ENCODE measurements at places on chromosomes 12 and 14.
A peak's percentile ranks its signal among the peaks of the same experiment; 100 is the strongest.

GRCh38 chr12:4119157-4119761 lies 154.3 kb upstream of the CCND2 start:
- DNase-seq, result no peak

DNA sequence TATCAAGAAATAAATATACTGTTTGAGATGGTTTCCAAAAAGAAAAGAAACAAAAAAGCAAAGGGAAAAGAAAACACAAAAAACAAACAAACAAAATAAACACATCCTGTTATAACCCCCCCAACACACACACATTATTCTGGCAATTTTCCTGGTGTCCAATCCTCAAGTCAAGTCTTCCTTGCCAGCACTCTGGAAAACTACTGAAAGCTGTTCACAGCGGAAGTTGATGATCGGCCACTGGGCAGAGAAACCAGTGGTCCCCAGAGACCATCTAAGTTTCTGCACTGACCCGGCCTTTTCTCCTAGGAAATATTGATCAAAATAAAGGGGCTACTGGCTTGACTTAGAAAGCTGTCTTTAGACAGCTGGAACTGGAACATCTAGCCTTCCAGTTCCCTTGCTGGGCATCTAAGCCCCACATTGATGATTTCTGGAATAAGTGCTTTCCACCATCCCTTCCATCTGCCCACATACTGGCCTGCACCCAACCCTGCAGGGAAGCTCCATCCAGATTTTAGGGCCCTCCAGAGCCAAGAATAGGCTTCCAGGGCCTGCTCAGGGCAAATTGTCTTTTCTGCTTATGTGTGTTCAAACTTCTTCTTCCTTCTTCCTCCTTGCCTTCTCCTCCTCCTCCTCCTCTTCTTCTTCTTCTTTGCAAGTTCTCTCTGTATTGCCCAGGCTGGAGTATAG lies 11.6 kb upstream of the PPP1CC start:
- DNase-seq, result peak; percentile 87

GRCh38 chr12:124620606-124621295 lies 53.3 kb upstream of the NCOR2 start:
- no peak for DNase-seq

DNA sequence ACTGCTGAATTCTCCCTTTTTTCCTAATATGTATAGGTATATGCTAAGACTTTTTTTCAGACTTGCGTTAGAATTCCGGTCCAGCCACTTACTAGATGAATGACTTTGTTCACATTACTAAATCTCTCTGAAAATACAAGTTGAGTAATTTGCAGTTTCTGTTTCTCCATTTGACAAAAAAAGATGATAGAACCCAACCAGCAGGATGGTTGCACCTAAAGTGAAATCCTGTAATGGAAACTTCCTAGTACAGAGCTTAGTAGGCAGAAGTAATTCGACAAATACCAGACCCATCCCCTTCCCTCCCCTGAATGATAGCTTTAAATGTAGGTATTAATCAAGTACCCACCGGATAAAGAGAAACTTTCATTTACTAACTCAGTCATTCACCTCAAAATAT lies 113.6 kb upstream of the RAP1B start:
- DNase-seq, result no peak

DNA sequence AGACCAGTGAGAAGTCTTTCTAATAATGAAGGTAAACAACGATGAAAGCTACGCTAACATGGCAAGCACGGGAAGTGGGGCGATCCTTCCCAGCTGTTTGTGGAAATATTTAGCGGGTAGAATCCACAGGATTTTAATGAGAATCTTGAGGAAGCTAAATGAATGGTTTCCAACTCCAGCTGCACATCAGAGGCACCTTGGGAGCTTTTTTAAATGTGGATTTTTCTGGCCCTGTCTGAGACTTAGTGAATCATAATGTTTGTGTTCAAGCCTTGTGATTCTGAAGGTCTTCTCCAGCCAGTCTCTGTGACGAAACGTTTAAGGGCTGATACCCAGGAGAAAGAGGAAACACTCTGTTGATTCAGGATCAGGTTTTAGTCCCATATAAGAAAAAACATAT lies 169.8 kb downstream of the CAPZA3 start:
- DNase-seq, result peak; percentile 90

DNA sequence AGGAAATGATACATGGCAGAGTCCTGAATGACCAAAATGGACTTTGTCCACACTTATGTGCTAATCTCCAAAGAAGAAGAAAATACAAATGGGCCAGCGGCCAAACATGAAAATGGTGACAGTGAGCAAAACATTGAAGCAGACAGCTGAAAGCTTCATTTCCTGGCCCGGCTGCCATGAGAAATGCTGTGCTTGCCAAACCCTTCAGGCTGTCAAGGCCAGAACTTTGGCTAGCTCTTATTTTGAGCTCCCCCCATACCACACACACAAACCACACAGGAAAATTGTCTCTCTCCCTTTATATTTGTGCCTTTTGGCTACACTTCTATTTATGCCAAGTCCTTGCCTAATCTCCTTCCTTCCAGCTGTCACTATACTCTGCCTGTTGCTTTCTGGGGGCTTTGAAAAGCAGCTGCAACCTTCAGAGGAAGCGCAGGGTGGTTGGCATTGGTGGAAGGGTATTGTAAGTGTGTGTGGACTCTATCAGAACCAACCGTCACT lies 323.8 kb downstream of the RAD51B start:
- peak; percentile 97 for DNase-seq

DNA sequence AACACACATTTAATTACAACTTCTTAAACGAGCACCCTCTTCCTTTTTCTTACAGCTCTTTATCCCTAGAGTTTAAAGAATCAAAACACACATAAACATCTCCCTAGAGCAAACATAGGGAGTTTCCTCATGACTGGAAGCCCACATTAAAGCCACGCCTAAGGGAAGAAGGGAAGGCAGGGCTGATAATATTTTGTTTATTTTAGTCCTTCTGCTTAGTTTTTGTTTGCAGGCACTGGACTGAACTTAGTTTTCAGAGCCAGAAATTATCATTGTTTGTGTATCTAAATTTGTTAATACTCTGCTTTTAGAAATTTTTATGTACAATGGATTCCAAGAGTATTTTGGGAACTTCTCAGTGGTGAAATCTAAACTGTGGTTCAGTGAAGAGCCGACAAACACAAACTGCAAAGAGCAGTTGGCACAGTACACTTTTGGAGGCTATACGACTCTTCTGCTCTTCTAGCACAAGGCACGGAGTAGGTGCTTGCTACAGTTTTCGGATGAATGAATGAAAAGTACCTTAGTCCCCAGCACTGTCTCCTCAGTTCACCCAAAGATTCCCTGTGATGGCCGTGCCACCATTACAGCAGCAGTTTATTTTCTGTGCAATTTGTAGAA lies 17.6 kb upstream of the AMIGO2 start:
- no peak for DNase-seq

GRCh38 chr14:54866588-54866987 lies 36.0 kb downstream of the GCH1 start:
- DNase-seq, result no peak

GRCh38 chr12:58766513-58766870 lies 153.8 kb downstream of the LRIG3 start:
- DNase-seq, result peak; percentile 65

DNA sequence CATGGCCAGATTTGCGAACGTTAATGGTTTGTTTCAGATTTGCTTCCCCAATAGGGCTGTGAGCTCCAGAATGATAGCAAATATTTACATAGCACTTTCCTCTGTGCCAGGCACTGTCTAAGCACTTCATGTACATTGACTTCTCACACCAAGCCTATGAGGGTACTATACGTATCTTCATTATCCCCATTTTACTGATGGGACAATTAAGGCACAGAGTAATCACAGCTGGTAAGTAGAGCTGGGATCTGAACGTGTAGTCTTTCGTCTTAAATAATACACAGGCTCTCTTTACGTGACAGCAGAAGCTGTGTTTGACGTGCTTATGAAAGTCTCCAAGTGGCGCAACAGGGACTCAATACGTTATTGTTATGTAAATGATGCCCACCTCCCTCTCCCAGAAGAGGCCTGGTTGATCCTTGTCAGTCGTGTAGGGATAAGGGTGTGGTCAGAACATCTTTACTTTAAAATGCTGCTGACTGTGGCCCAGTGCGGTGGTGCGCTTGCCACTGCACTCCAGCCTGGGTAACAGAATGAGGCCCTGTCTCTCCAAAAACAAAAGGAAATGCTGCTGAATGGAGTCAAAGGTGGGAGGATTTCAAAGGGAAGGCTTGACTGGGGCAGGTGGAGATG lies 66.3 kb upstream of the TCL1B start:
- no peak for DNase-seq

GRCh38 chr12:92735131-92735721 lies 32.4 kb downstream of the PLEKHG7 start:
- DNase-seq, result peak; percentile 93

DNA sequence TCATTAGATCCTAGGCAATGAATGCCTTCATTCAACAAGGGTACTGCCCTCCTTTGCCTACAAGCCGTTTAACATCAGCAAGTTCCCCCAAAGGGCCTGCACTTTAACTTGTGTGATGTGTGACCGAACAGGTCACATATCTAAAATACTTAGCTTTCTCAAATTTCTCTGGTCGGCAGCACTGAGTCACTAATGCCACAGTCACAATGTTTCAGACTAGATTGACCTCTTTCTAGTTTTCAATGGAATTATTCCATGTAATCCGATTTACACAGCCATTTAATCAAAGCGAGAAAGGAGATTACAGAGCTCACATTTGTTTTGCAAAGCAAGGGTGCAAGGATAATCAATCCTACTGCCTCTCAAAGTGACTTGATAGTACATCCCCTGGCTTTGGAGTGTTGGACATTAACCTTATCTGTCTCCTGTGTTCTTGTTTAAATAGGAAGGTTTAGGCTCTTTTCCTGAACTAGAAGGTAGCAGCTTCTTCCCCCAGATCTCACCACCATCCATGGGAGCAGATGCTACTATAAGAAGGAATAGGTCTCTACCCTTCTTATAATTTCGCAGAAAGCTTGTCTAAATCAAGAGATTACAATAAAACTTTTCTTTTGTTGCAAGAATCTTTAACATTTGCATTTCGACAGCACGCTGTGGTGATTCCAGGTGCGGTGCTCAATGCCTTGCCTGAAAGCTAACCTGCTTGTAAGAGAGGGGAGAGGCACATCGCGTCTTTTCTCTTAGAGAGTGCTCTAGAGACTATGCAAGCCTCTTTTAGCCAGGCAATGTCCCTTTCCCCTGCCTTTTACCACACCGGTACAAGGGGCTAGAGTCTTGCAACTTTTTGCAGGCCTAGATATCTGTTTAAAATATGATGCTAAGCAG lies 1.8 kb downstream of the KITLG start:
- no peak for DNase-seq

DNA sequence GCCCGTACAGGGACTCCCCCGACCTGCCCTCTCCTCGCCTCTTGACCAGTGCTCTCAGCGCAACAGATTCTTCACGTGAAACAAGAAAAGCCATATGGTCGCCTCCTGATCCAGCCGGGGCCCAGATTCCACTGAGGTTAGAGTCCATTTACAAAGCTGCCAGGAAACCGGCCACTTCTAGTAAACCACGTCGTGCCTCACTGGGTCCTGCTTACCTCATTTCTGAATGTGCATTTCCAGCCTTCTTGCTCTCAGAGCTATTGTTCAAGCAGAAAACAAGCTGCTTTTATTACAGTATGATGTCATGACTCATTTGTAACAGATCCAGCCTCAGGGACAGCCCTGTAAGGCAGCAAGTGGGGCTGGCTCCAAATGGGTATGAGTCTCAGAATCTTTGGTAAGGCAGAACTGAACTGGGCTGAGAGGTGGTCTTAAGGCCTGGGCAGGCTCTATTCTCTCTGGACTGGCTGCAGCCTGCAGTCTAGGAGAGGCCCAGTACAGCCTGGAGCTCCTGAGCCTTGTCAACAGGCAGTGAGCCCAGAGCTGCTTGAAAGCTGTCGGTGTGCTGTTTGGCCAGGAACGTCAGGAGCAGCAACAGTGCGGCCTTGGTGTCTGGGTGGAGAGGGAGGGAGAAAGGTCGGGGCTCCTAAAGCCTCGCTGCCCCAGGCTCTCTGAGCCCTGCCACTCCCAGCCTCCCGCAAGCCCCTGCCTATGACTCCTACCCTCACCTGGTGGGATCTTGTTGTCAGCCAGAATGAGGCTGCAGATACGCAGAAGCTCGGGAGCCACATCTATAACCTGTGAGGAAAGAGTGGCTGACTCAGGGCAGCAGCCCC lies 8.3 kb downstream of the REC8 start:
- peak; percentile 65 for DNase-seq

- DNase-seq, result no peak
These were observed 145.3 kb downstream of the ALX1 start for GRCh38 chr12:85425349-85425612.

- DNase-seq, result no peak
These were observed 2.7 kb downstream of the BTBD7 start for GRCh38 chr14:93329965-93330608.

GRCh38 chr14:26398616-26399015 lies 199.2 kb downstream of the NOVA1 start:
- no peak for DNase-seq

DNA sequence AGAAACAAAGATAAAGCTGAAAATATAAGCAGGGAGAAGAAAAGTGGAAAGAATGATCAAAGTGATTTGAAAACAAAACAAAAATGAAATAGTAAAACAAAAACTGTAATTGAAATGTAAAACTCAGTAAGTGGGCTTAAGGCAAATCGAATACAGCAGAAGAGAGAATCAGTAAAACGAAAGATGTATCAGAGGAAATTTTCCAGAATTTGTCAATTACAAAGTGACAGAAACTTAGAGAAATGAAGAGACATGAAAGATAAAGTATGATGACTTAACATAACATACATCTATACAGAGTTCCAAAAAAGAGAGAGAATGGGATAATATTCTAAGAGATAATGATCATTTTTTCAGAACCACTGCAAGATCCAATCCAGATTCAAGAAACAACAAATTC lies 10.5 kb downstream of the ZFC3H1 start:
- no peak for DNase-seq

- DNase-seq, result no peak
These were observed 31.8 kb upstream of the COX6A1 start for GRCh38 chr12:120406069-120406468.

DNA sequence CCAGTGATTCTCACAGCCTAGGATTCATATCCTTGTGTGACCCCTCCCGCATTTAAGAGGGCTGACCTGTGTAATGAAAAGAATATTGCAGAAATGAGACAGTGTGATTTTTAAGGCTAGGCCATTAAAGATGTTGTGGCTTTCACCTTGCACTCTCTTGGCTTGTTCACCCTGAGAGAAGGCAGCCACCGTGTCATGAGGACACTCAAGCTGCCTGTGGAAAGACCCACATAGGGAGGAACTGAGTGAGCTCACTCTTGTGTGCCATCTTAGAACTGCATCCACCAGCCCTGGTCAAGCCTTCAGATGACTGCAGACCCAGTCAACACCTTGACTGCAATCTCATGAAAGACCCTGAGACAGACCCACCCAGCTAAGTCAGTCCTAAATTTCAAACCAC lies 46.3 kb upstream of the TMPO start:
- no peak for DNase-seq

- no peak for DNase-seq
These were observed 37.0 kb upstream of the HECTD1 start for GRCh38 chr14:31244626-31245025.

GRCh38 chr12:48965298-48965838 lies 6.2 kb downstream of the WNT10B start:
- DNase-seq, result no peak

Data from muscle of leg (tissue), 16 donors.